ENCODE measurements at places on chromosomes 12 and 14. TPM values are rescaled to one million over a fixed set of nuclear protein-coding genes. Genes with fewer than 3 reads are reported as not detected.

DNA sequence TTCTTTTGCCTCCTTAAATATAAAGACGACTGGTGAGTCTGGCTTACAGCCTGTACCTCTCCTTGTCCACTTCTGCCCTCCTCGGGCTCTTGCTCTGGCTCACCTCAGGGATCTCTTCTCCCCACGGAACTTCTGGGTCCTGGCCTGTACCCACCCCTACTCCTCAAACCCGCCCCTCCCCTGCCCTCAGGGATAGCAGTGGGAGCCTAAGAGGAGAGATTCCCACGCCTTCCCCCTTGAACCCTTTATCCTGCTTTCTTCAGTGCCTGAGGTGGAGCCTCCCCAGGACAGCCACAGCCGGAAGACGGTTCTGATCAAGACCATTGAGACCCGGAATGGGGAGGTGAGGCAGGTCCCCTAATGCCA lies 2.7 kb downstream of the PRPH start:
- H3K27me3 ChIP-seq: no peaks in the 10 kb centered on the region
- H3K27ac ChIP-seq: no peak overlapping the region
- DNase-seq: no peak
- H3K36me3 ChIP-seq: no peaks in the 10 kb centered on the region
- H3K4me3 ChIP-seq: no peak overlapping the region

The MFAP5 gene
- polyA plus RNA-seq: 3.5 TPM

The LRIG3 gene
- polyA plus RNA-seq: 7.2 TPM

- H3K4me3 ChIP-seq: no peak overlapping the region
- H3K27ac ChIP-seq: no peak overlapping the region
- DNase-seq: no peak
- H3K27me3 ChIP-seq: no peaks in the 10 kb centered on the region
- H3K4me1 ChIP-seq: peaks cover 9% of the 10 kb centered on the region
Measured at GRCh38 chr14:81728447-81728846, 194.8 kb upstream of the SEL1L start.
